Gastroesophageal sphincter (tissue), 4 donors: ENCODE measurements at places on chromosomes 7 and 10. TPM values are rescaled to one million over a fixed set of nuclear protein-coding genes. Genes with fewer than 3 reads are reported as not detected.
A peak's percentile ranks its signal among the peaks of the same experiment; 100 is the strongest.

The ZC3HAV1L gene
- 8.6 TPM for total RNA-seq

The TSPAN13 gene
- 7.3 TPM for total RNA-seq

The CRYGN gene
- total RNA-seq = not detected

The PRKCQ gene
- total RNA-seq = 2.0 TPM

The ITIH2 gene
- total RNA-seq = not detected

The ATXN7L1 gene
- 6.4 TPM for total RNA-seq

The VWDE gene
- total RNA-seq = not detected

The IQUB gene
- total RNA-seq = 8.1 TPM

The TMEM176A gene
- total RNA-seq = 26.1 TPM

The ADCYAP1R1 gene
- total RNA-seq = 28.2 TPM

GRCh38 chr10:118565301-118566075 is 30.0 kb downstream of the PRLHR start:
- peaks cover 7% of the 10 kb centered on the region for H3K4me1 ChIP-seq
- no peak for ATAC-seq
- H3K27ac ChIP-seq = no peak overlapping the region
- H3K4me3 ChIP-seq = no peak overlapping the region
- H3K27me3 ChIP-seq = no peaks in the 10 kb centered on the region
- H3K36me3 ChIP-seq = no peaks in the 10 kb centered on the region

- ATAC-seq = no peak
- no peaks in the 10 kb centered on the region for H3K36me3 ChIP-seq
- H3K4me1 ChIP-seq = no peaks in the 10 kb centered on the region
- no peak overlapping the region for H3K27ac ChIP-seq
- H3K4me3 ChIP-seq = no peak overlapping the region
- H3K27me3 ChIP-seq = peaks cover 16% of the 10 kb centered on the region
Observed at GRCh38 chr10:11673346-11674280, 62.2 kb upstream of the USP6NL start.

DNA sequence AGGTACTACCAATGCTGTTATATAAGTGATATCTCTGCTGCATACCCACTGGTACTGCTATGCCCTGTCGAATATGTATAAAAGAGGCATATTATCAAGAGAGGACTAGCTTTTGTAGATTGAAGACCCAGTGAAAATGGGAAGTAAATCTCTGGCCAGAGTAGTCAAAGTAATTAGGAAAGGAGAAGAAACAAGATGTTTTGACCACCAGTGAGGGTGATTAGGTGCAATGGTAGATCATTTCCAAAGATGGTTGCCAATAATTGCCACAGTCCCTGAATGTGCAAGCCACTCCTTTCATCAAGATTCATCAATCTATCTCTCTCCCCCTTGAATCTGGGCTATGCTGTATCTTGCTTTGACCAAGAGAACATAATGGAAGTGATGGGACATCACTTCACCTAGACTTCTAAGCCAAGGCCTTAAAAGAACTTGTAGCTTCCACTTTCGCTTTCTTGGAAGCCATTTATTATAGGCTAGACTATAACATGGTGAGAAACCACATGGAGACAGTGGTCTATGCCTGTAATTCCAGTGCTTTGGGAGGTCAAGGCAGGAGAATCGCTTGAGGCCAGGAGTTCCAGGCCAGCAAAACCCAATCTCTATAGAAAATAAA is 52.6 kb upstream of the ST8SIA6 start:
- no peaks in the 10 kb centered on the region for H3K27me3 ChIP-seq
- H3K36me3 ChIP-seq = no peaks in the 10 kb centered on the region
- no peaks in the 10 kb centered on the region for H3K4me1 ChIP-seq
- H3K27ac ChIP-seq = no peak overlapping the region
- ATAC-seq = no peak

DNA sequence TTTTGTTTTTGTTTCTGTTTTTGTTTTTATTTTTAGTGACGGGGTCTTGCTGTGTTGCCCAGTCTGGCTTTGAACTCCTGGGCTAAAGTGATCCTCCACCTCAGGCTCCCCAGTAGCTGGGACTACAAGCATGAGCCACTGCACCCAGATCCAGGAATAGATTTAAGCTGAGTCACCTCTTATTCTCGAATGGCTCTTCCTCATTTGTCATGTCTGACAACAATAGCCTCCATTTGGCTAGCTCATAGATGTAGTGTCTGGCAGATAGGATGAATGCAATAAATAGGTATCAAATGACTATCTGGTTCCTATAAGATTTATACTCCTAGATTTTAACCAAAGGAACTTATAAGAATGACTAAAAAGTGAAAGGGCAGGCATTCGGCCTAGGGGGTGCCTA is 172.9 kb downstream of the TMEM26 start:
- no peaks in the 10 kb centered on the region for H3K4me1 ChIP-seq
- no peaks in the 10 kb centered on the region for H3K27me3 ChIP-seq
- no peak for ATAC-seq
- no peaks in the 10 kb centered on the region for H3K36me3 ChIP-seq

DNA sequence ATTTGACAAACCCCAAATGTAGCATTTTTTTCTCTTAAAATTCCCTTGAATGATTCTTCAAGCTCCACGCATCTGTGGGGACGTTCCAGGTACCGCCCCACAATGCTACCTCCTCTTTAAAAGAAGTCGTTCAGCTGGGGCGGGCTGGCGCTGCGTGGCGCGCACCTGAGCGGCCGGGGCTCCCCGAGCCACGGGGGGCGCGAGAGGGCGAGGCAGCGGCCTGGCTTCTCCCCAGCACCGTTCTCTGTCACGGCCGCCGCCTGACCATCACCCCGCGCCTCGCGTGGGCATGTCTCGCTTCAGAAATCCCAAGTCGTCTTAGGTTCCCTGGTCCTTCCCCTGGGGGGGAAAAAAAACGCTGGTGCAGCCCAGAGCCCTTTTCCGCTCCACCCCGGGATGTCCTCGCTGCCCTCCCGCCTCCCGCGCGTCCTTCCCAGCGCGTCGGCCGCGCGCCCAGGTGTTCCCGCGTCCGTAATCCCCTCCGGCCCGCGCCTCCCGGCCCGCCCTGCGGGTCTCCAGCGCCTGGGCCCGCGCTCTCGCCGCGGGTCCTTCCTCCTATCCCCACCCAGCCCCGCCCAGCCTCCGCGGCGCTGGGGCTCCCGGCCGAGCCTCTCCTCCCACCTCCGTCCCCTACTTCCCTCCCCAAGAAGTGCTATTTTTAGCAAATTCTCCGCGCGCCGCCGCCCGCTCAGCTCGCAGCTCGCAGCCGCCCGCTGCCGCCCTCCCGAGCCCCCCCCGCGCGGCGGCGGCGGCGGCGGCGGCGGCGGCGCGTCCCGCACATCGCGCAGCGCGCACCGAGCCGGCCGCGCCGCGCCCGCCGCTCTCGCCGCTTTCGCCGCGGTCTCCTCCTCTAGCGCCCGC is 58.7 kb upstream of the PRPS1L1 start:
- H3K27ac ChIP-seq = peak overlapping the region; percentile 94
- peak overlapping the region; percentile 81 for H3K4me3 ChIP-seq
- H3K36me3 ChIP-seq = no peaks in the 10 kb centered on the region
- no peaks in the 10 kb centered on the region for H3K27me3 ChIP-seq
- no peaks in the 10 kb centered on the region for H3K4me1 ChIP-seq

DNA sequence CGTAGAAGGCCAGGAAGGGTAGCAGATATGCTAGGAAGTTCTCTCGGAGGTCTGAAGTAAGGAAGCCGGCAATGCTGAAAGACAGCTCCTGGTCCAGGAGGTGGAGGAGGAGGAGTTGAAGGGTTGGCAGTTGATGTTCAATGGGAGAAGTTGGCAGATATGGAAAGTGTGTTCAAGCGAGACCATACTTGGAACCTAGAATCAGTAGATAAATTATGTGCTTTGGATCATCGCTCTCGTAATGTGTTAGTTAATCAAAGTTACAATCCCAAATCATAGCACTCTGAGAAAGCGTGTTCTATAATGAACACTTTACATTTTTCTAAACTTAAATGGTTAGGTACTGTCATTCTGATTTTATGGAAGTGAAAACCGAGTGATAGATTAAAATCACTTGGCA is 152.9 kb downstream of the CELF2 start:
- peaks cover 28% of the 10 kb centered on the region for H3K36me3 ChIP-seq
- H3K27ac ChIP-seq = peak overlapping the region; percentile 55
- ATAC-seq = no peak
- H3K27me3 ChIP-seq = no peaks in the 10 kb centered on the region

DNA sequence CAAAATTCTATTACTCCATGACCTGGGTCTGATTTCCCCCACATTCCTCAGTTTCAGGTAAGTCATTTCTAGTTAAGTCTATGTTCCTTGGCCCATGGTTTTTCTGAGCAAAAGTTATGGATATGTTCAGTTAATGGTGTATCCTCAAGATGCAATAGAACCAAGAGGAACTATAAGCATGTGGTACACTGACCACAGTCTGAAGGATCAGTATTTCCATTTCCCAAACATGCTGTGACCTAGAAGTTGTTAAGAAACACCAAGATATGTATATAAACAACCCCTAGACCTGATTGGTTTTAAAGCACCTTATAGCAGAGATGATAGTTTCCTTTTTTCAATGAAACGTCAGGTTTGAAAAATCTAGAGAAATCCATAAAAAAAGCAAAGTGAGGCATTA is 94.2 kb upstream of the ABCB5 start:
- no peak overlapping the region for H3K27ac ChIP-seq
- no peaks in the 10 kb centered on the region for H3K4me1 ChIP-seq
- ATAC-seq = no peak
- H3K4me3 ChIP-seq = no peak overlapping the region

GRCh38 chr7:137992550-137993394 is 9.1 kb downstream of the CREB3L2 start:
- no peaks in the 10 kb centered on the region for H3K36me3 ChIP-seq
- peak; percentile 82 for ATAC-seq
- no peaks in the 10 kb centered on the region for H3K27me3 ChIP-seq
- H3K27ac ChIP-seq = peak overlapping the region; percentile 74
- no peak overlapping the region for H3K4me3 ChIP-seq

- H3K27me3 ChIP-seq = no peaks in the 10 kb centered on the region
- no peak overlapping the region for H3K4me3 ChIP-seq
Observed at GRCh38 chr10:11358011-11358410, 253.4 kb downstream of the USP6NL start.

- ATAC-seq = no peak
- no peak overlapping the region for H3K4me3 ChIP-seq
- no peaks in the 10 kb centered on the region for H3K36me3 ChIP-seq
Observed at GRCh38 chr10:23754179-23754578, 315.3 kb downstream of the OTUD1 start.

DNA sequence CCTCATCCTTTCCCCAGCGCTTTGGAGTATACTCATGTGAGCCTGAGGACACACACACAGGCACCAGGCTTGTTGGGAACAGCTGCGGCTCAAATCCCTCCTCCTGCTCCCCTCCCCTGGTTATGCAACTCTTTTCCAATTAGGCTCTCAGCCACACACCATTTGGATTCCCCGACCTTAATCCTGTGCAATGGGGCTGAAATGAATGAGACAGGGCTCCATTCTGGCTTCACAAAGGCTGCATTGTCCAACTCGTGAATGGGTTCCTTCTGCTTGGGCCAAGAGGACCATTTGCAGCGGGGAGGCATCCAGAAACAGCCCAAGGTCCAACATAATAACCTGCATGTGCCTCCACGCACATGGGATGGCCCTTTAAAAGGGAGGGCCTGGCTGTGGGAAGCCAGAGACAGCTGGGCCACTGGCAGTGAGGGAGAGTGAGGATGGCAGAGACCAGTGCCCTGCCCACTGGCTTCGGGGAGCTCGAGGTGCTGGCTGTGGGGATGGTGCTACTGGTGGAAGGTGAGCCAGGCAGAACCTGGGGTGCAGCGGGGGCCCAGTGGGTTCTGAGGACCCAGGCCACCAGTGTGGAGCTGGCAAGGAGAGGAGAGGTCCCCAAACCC is at the start of gene RGR:
RGR (plus strand) TSS at position 403 of the 620 bp plus-strand sequence; CDS start at position 441, 38 bp downstream.
- ATAC-seq = peak; percentile 74
- no peak within 1 kb of the TSS for H3K27ac ChIP-seq
- H3K4me1 ChIP-seq = no peaks in the 10 kb centered on the region
- no peak within 1 kb of the TSS for H3K4me3 ChIP-seq

DNA sequence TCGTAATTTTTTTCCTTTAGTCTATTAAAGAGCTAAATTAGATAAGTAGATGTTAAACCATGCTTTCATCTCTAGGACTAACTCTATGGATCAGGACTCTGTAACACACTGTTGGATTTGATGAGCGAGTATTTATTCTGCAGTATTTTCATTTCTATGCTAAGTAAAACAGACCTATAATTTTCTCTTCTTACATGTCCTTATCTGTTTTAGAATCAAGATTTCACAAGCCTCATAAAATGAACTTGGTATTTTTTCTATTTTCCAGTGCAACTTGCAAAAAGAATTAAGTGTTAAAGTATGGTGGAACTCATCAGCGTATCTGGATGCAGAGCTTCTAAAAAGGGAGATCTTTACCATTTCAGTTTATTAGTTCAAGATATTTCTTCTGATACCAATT is 2.4 kb downstream of the CACUL1 start:
- no peak overlapping the region for H3K4me3 ChIP-seq
- no peaks in the 10 kb centered on the region for H3K4me1 ChIP-seq

DNA sequence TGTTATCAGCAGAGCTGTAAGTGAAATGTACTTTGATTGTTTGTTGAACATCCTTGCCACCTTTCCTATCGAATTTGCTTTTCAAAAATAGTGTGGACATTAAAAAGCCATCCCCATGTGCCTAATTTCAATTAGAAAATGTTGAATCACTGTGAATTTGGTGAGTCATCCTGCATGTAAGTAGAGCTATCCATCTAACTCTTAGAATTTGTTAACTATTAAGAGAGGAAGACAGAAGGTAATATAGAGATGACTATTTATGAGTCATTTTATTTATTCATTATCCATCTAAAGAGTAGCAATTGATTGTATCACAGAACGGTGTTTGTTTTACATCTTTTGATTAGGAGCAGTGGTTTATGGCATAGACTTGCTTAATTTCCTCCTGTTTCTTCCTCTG is 154.7 kb downstream of the MGMT start:
- no peak overlapping the region for H3K4me3 ChIP-seq
- H3K27me3 ChIP-seq = no peaks in the 10 kb centered on the region
- no peak overlapping the region for H3K27ac ChIP-seq

GRCh38 chr7:129739427-129739826 is 127.9 kb downstream of the NRF1 start:
- no peaks in the 10 kb centered on the region for H3K27me3 ChIP-seq
- H3K4me3 ChIP-seq = no peak overlapping the region
- H3K4me1 ChIP-seq = peaks cover 43% of the 10 kb centered on the region
- no peak overlapping the region for H3K27ac ChIP-seq
- peak; percentile 67 for ATAC-seq
- no peaks in the 10 kb centered on the region for H3K36me3 ChIP-seq

DNA sequence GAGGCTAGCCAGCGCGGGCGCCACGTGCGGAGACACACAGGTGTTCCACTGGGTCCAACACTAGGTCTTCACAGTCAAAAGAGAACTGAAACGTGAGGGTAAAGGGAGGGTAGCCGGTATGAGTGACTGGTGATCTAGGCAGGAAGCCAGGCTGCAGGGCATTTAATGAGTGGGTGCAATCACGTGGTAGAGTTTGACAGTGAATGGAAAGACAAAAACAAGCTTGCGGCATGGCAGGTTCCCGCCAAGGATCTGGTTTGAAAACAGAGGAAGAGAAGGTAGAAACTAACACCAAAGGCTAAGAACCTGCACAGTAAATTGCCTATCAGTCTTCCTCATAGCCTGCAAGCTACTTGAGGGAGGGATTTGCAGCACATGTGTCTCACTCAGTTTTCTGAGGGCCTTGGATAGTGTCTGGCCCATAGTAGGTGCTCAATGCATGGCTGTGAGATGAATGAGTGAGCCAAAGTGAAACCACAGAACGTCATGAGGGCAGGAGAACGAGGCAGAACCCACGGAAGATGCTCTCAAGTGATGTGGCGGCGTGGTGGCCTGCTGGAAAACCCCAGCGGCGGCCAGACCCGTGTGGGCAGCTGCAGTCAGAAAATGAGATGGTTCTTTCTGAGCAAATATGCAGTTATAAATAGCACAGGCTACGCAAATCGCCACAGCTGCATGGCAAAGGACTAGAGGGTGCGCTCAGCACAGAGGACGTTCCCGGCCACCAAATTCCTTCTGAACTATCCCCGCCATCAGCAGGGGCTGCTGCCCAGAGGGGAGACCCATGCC is 183.6 kb upstream of the NFE2L3 start:
- H3K4me3 ChIP-seq = no peak overlapping the region
- ATAC-seq = no peak
- no peaks in the 10 kb centered on the region for H3K4me1 ChIP-seq
- H3K36me3 ChIP-seq = no peaks in the 10 kb centered on the region
- peaks cover 45% of the 10 kb centered on the region for H3K27me3 ChIP-seq
